Suppressor macrophage treated with lipopolysaccharide for 4 hours (primary cell): ENCODE measurements at places on chromosomes 4 and X.

DNA sequence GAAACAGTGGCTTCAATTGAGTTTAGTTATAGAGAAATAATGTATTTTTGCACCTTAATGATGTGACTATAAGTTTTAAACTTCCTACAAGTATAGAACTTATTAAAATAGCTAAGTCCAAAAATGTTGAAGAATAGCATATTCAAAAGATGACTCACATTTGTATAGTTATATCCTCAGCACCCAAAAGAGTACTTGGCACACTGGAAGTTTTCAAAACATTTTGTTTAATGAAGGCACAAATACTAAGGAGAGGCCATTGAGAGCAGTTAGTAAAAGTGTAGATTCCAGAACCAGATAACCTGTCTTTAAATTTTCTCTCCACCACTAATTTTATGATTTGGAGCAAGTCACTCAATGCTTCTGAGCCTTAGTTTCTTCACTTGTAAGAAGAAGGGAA lies 226.9 kb upstream of the MID1 start:
- no peak for DNase-seq

GRCh38 chr4:78645853-78646757 lies 94.5 kb downstream of the ANXA3 start:
- DNase-seq: peak; percentile 94

DNA sequence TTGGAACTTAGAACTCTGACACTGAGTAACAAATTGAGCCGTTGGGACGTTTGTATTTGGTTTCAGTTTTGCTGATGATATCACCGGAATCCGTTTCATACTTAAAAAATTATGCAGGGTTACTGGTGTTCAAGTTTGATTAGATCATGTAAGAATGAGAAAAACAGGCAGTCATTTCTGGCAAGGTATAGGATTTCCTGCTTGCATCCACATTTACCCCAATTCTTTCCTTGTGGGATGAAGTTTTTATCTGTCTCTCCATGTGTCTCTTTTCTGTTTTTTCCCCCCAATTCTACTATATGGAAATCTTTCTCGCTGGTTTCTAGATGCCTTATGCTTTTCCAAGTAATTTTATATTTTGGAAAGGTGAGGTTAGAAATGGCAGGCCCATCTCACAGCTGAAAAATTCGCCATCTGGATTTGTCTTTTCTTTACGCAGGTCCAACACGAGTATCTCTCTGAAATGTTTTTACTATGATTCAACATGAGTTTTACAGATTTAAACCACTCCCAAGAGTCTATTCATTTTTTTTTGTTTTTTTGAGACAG lies 197.9 kb downstream of the SHOX start:
- no peak for DNase-seq

DNA sequence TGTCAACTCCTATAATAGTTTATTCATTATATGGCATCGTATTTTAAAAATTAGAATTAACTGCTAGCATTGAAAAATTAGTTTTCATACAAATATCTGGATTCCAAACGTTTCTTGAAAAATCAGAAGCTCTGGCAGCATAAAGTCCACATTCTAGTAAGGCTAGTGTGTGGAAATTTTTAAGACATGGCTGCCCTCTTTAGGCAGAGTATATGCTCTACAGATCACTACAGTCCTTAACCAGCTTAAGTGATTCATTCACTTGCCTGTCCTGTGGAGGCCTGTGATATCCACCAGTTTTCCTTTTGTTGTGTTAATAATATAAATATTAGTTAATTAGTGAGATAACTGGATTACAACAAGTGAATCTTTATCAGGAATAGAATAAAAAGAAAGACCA lies 287.2 kb downstream of the OPHN1 start:
- peak; percentile 22 for DNase-seq

- DNase-seq: peak; percentile 69
Measured at GRCh38 chr4:169311643-169312365, 41.0 kb upstream of the SH3RF1 start.
